Sigmoid colon (tissue), 7 donors: ENCODE measurements at places on chromosomes 11 and 22. TPM values are rescaled to one million over a fixed set of nuclear protein-coding genes. Genes with fewer than 3 reads are reported as not detected.

DNA sequence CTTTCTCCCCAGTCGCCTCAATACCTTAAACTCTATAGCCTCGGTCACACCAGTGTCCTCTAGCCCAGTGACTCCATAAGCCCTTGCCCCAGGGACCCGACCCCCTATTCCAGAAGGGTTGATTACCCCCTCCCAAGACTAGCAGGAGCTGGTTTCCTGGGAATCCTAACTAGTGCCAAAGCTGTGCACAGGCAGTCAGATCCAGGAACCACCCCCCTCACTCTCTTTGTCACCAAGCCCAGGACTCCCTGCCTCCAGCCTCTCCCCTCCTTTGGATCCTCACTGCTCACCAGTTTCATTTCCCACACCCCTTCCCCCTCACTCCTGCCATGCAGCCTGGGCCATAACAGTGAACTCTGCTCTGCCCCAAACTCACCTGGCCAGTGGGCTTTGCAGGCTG, 9.8 kb downstream of the LTBP3 start:
- DNase-seq: no peak

DNA sequence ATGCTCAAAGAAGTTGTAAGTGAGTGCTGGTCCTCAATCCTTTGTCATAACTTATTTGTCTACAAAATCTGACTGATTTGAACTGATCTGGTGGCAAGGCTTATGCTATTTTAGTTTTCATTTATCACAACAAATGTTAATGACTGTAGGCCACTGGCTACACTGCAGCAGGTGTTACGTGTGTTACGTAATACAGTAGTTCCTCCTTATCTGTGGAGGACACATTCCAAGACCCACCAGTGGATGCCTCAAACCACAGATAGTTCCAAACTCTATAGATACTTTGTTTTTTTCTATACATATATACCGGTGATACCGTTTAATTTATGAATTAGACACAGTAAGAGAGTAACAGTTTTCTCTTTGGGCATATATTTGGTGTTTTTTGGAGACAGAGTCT, 7.0 kb downstream of the MADD start:
- no peak for DNase-seq

- no peak for DNase-seq
Measured at GRCh38 chr22:17117890-17118289, 3.3 kb downstream of the TMEM121B start.

GRCh38 chr11:44261800-44262591, 47.9 kb downstream of the ALX4 start:
- no peak for DNase-seq

Gene OR56A1
- not detected for total RNA-seq

Gene TLCD5
- total RNA-seq: 7.2 TPM

DNA sequence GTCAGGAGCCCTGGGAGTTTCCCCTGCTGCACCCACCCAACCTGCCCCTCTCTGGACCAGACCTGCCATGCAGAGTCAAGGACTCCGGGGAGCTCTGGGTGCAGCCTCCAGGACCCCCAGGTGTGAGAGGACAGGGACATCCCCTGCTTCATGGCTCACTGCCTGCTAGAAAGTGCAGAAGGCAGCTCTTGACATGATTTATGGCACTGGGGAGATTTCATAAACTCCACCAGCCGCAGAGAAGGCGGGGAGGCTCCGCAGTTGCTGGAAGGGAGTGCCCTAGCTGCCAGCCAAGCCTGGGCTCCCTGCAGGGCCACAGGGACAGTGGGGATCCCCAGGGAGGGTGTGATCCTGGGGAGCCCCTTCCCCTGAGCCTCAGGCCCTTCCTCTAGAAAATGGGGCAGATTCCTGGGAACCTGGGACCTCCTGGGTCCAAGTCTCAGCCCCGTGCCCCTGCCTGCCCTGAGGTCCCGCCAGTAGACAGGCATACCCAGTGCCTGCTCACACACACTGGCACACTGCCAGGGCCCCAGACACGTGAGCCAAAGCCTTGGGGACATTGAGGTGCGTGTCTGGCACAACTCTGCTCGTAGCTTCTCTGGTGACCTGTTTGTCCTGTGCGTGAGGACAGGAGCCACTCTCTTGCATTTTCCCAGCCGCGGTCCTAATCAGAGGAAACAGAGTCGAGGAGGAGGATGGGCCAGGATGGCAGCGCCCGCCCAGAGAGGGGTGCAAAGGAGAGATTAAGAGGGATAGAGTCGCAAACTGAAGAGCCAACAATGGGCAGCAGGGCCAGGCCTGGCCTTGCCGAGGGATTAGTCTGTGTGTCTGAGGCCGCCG, 13.8 kb downstream of the CABP7 start:
- no peak for DNase-seq

- DNase-seq: no peak
Measured at GRCh38 chr22:38467438-38467903, 425 bp upstream of the KDELR3 start.

- DNase-seq: no peak
Measured at GRCh38 chr11:97123237-97123636, 733.4 kb downstream of the JRKL start.
